ENCODE measurements at places on chromosomes 13 and 19.

GRCh38 chr13:97559981-97560380 is 126.0 kb downstream of the RAP2A start:
- DNase-seq = no peak

DNA sequence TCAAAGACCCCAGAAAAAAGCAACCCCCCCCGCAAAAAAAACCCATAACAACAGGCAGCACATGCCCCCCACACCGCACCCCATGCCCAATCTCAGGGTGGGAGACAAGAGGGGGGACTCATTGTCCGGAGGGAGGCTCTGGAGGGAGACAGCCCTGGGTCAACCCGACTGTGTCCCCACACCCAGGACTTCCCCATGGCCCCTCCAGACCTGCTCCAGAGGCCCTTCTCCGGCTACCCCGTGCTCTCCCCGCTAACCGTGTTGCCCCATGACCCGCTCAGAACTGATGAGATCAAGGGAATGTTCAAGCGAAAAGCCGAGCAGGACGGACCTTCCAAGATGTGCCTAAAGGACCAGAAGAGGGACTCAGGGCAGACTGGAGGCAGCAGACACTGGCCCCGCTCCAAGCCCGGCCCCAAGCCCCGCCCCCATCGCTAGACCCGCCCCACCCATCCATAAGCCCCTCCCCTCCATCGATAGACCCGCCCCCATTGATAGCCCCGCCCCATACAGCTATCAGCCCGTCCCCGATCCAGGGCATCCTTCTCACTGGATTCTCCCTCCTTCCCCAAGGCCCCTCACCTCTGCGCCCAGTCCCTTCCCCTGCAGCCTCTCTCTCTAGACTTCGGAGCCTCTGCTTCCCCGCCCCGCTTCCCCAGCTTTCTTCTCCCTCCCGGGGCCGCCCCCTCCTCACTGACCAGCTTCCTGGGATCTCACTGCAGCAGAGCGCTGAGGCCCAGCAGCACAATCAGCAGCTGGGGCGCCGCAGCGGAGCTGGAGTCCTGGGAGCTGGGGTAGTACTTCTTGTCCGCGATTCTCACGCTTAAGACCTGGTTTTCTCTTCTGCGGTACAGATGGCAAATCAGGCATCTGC is 2.2 kb downstream of the BST2 start:
- no peak for DNase-seq

GRCh38 chr13:81171065-81171647 is 830.2 kb upstream of the SPRY2 start:
- no peak for DNase-seq

DNA sequence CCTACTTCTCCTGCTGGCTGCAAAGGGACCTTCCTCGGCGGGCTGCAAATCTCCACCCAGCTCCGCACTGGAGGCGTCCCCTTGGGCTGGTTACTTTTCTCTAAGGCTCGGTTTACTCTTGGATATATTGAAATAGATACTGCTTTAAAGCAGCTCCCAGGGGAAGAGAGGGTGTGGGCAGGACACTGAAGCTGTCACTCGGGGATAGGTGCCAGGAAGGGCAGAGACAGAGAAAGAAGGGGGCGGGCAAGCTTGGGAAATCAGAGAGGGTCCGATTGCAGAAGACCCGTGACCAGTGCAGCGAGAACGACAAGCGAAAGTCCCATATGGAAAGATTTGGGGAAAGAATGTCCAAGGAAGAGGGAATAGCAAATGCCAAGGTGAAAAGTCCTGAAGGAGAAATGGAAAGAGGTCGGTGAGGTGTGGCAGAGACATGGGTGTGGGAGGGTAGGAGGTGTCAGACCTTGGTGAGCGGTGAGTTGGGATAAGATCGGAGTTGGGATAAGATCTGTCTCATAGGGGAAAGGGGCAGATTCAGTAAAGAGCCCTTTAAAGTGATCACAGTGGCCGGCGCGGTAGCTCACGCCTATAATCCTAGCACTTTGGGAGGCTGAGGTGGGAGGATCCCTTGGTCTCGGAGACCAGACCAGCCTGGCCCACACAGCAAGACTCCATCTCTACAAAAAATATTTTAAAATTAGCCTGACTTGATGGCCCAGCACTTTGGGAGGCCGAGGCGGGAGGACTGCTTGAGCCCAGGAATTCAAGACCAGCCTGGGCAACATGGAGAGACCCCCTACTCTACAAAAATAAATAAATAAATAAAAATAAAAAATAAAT is 618 bp downstream of the THSD8 start:
- no peak for DNase-seq

DNA sequence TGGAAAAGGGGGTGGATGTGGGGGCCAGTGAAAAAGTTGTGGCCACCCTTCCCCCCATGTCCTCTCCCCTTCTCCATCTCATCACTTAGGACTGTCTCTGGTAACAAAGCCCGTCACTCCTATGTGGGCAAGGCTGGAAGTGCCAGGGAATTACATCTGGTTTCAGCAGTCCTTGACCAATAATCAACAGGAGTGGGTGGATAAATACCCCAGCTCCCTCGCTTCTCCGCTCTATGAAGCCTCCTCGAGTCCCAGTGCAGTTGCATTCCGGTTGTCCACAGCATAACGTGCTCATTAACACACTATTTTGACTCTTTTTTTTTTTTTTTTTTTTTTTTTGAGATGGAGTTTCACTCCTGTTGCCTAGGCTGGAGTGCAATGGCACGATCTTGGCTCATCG is 31.5 kb downstream of the MYO1F start:
- DNase-seq = no peak

DNA sequence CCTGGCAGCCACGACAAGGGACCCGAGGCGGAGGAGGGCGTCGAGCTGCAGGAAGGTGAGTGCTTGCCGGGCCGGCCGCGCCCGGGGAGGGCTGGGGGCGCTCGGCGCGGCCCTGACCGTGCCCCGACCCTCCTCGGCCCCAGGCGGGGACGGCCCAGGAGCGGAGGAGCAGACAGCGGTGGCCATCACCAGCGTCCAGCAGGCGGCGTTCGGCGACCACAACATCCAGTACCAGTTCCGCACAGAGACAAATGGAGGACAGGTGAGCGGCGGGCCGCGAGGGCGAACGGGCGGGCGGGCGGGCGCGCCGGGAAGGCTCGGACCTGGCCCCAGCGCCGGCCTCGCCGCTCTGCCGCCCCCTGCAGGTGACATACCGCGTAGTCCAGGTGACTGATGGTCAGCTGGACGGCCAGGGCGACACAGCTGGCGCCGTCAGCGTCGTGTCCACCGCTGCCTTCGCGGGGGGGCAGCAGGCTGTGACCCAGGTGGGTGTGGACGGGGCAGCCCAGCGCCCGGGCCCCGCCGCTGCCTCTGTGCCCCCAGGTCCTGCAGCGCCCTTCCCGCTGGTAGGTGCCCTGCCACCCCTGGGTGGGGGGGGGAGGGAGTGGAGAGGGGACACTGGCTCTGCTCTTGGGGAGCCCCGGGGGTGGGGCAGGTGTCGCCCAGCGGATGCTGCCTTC is 816 bp downstream of the USF2 start:
- DNase-seq = peak; percentile 70

- DNase-seq = no peak
Observed at GRCh38 chr13:78215458-78216108, 297.0 kb upstream of the EDNRB start.

DNA sequence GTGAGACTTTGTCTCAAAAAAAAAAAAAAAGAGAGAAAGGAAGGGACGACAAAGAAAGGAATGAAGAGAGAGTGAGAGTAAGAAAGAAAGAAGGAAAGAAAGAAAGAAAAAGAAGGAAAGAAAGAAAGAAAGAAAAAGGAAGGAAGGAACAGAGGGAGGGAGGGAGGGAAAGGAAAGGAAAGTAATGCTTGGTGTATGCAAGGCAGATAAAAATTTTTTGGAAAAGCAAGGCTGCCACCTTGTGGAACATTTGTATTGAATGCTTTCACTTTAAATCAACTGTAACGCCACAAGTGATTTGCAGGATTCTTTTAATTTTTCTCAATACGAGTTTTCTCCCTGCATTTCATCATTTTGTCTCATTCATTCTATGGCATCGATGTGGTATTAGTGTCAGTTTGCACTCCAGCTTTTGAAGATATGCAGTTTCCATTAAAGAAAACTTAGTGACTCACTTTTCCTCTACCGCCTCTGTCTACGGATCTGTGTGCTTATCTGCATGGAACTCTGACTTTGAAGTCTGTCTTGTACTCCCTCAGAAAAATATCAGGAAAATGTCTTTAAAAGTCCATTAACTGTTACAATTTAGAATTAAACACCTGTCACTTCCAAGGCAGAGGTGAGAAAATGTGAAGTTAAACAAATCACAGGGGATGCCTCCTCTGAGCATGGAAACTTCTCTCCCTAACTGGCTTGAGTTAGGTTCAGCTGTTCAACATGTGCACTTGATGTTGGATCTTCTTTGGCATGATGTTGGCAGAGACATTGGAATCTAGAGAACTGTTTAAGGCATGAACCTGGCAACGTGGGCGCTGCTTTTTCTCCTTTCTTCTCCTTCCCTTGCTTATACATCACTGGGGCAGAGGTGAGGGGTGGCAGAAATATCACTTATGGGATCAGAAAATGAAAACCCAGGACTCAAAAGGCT is 20.0 kb upstream of the ZDHHC20 start:
- peak; percentile 9 for DNase-seq

- DNase-seq = no peak
Observed at GRCh38 chr13:93462151-93462550, 235.5 kb downstream of the GPC6 start.

- DNase-seq = no peak
Observed at GRCh38 chr19:48419158-48419920, 25.9 kb downstream of the GRIN2D start.

- no peak for DNase-seq
Observed at GRCh38 chr19:11656535-11656934, 59.3 kb downstream of the ZNF627 start.

DNA sequence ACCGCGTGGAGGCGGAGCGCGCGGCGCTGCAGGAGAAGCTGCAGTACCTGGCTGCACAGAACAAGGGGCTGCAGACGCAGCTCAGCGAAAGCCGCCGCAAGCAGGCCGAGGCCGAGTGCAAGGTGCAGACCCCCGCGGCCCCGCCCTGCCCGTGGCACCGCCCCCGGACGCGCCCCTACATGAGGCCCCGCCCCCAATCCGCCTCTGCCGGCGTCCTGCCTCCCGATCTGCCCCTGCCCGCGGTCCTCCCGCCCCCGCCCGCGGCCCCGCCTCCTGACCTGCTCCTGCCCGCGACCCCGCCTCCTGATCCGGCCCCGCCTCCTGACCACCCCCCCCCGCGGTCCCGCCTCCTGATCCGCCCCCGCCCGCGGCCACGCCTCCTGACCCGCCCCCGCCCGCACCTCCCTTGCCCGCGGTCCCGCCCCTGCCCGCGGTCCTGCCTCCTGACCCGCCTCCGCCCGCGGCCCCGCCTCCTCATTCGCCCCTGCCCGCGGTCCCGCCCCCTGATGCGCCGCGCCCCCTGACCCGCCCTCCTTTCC is 11.7 kb downstream of the PRR36 start:
- no peak for DNase-seq

GRCh38 chr19:49067554-49067953 is 2.9 kb upstream of the NTF4 start:
- no peak for DNase-seq

GRCh38 chr13:20121159-20121525 is 39.7 kb downstream of the GJA3 start:
- no peak for DNase-seq

- no peak for DNase-seq
Observed at GRCh38 chr19:42166316-42166715, 34.1 kb upstream of the POU2F2 start.

DNA sequence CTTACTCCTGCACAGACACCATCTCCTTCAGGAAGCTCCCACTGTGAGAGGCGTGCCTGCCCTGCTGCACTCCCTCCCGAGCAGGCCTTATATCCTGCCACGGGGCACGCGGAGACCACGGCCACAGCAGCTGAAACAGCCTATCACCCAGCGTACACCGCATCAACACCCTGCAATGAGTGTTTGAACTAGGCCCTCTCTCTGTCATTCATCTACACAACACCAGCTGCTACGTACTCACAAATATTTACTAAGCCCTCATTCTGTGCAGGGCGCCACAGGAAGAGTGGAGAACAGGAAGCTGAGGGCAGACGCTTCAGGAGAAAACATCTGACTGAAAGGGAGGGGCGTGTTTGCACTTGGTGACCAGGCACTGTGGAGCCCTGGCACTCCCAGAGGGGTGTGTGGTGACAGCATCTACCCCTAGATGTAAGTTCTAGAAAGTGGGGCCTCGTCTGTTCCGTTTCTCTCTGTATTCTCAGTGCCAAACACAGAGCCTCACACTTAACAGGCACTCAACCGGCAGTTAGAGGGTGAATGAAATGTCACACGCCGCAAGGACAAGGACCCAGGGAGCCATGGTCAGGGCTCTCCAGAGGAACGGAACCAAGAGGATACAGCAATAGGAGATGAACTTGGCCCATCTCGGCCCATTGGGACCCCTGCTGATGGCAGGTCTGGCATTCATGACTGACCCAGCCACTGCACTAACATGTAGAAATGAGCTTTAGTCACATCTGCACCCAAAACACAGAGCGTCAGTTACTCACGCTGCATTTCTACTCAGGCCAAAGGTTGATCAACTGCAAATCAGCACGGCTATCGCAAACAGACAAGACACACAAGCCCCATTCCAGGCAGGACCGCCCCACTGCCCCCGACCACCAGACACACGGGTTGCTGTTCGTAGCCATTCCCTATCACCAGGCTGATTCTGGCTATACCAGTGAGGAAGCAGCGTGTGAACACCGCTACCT is 15.7 kb downstream of the RANBP3 start:
- DNase-seq = peak; percentile 94

DNA sequence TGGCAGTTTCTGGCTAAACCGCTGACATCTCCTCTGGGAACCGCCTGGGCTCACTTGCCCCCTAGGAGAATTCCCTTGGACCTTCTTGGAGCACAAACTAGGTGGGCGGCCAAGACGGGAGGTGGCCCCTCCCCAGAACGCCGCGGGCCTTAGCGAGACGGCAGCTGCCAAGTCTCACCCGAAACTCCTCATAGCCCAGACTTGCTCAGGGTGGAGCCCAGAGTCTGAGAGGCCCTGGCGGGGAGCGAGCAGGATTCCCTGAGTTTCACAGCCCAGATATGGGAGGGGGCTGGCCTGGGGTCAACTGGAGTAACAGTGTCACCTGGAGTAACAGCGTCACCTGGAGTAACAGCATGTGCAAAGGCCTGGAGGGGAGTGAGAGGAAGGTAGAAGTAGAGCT is 10.1 kb downstream of the TINCR start:
- DNase-seq = no peak

- no peak for DNase-seq
Observed at GRCh38 chr13:113859311-113860050, 4.4 kb downstream of the GAS6 start.

GRCh38 chr13:106602178-106602577 is 34.2 kb upstream of the ARGLU1 start:
- no peak for DNase-seq

- no peak for DNase-seq
Observed at GRCh38 chr13:51645761-51646670, 61.8 kb downstream of the WDFY2 start.

DNA sequence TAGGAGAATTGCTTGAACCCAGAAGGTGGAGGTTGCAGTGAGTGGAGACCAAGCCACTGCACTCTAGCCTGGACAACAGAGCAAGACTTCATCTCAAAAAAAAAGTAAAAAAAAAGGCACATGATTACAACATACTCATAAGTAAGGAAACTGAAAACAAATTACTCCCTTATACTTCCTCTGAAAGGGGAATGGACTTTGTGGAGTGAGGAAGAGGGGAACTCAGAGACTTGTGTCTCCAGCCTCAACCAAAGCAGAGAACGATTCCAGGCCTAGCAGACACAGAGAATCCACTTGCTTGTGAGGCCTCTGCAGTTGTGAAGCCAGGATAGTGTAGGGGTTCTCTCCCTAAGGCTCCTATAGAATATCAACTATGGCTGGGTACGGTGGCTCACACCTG is 4.3 kb upstream of the LATS2 start:
- DNase-seq = no peak
